Vein endothelial cell (primary cell): ENCODE measurements at places on chromosomes 13 and 19. TPM values are rescaled to one million over a fixed set of nuclear protein-coding genes. Genes with fewer than 3 reads are reported as not detected.

Gene OVOL3
- total RNA-seq: not detected in 2 replicates

Gene OSCAR
- total RNA-seq: 0.19 TPM in 1 of 2 replicates, not detected in the other

Gene NCR1
- total RNA-seq: not detected in 2 replicates

Gene CLASRP
- total RNA-seq: 19.6 and 31.4 TPM in 2 replicates

Gene EVI5L
- 13.7 and 21.6 TPM in 2 replicates for total RNA-seq

Gene LRRC8E
- 1.1 and 1.3 TPM in 2 replicates for total RNA-seq

Gene ZNF285
- total RNA-seq: 2.2 and 2.6 TPM in 2 replicates

Gene CPB2
- not detected in 2 replicates for total RNA-seq

Gene SOX21
- total RNA-seq: 0.10 TPM in 1 of 2 replicates, not detected in the other

Gene KASH5
- not detected in 2 replicates for total RNA-seq

Gene SSC5D
- 0.33 and 0.57 TPM in 2 replicates for total RNA-seq

Gene GPR12
- not detected in 2 replicates for total RNA-seq

Gene PROZ
- total RNA-seq: not detected in 2 replicates

Gene GARIN5A
- total RNA-seq: 0.19 TPM in 1 of 2 replicates, not detected in the other

Gene VSTM2B
- total RNA-seq: not detected in 2 replicates

Gene PRTN3
- total RNA-seq: not detected in 2 replicates

Gene VSTM1
- total RNA-seq: not detected in 2 replicates

Gene TMEM59L
- total RNA-seq: under 0.01 and 0.10 TPM in 2 replicates

Gene USHBP1
- total RNA-seq: 22.8 and 28.7 TPM in 2 replicates
